ENCODE measurements at places on chromosomes 6 and 20.

- no peak for DNase-seq
Measured at GRCh38 chr20:46157076-46157592, 39.0 kb downstream of the CD40 start.

DNA sequence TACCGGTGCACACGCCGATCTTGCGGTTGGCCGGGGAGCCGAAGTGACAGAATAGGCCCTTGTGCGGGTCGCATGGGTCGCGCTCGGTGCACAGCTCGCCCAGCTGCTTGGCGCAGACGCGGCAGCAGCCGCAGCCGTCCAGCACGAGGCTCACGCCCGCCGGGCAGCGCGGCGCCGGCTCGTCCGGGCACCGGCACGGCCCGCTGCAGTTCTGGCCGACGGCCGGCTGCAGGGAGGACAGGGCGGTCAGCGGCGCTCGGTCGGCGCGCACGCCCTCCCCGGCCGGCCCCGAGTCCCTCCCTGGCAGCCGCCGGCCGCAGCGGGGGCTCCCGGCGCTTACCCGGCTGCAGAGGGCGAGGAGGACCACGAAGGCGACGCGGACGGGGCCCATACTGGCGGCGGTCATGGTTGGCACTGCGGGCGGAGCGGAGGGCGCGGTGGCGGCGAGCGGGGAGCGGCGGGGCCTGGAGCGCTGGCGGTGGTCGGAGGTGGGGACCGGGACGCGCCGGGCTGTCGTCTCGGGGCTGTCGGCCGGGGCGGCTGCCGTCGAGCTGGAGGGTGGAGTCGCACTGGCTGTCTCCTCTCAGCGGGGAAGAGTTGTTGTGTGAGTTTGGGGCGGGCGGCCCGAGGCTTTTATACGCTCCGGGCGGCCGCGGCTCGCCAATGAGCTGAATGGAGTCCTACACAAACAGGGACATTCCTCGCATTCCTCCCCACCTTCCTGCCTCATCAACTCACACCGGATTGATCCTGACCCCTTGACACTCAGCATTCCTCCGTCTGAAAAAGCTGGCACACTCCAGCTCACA is at the start of gene CCN2:
TSS of gene CCN2 (minus strand) at position 606 of the 809 bp plus-strand sequence. CDS start at position 406, 200 bp downstream.
- DNase-seq: peak; percentile 41

DNA sequence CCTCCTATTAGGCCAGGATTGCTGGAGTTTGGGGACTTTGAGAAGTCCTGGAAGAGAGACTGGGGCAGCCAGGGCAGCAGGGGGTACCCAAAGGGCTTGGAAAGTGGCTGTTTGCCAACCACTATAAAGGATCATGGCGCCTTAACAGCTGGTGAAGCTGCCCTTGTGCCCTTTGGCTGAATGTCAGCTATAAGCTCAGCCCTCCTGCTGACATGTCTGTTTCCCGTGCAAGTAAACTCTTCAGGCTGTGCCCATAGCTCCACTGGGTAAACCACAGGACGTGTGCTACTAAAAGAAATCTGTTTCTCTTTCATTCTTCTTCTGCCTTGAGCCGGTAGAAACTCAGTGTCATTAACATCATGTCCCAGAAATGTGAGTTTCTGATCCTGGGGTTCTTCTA is 97.3 kb downstream of the CAP2 start:
- DNase-seq: no peak

DNA sequence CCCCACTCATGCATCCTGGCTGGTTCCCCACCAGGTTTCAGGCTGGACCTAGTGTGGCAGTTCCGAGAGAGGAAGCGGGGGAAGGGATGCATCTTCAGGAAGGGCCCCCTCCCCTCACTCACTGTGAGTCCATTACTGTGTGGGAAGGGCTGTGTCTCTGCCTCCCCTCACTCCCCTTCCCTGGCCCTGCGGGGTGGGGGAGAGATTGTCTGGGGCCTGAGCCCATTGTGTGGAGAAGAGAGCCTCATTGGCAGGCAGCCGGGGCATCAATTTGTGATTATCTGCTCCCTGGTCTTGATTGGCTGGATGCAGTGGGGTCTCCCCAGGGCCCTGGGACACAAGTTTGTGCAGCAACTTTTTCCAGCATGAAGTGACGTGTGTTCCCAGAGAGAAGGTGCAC is 4.1 kb upstream of the MYT1 start:
- DNase-seq: no peak

DNA sequence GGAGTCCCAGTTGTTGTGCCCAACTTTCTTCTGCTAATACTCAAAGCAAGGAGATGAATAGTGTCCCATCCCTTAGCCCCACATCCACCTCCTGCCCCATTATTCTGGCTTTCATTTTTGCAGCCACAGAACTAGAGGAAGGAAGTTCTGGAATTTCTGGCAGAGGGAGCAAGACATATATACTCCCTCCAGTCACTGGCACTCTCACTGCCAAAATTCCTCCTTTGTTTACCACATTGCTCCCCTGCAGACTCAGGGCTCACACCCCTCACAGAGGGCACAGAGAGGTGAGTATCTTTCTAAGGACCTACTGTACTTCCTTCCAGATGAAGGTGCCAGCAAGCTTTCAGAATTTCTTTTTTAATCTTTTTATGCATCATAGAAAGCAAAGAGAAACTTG is 168.0 kb upstream of the ID4 start:
- DNase-seq: no peak

DNA sequence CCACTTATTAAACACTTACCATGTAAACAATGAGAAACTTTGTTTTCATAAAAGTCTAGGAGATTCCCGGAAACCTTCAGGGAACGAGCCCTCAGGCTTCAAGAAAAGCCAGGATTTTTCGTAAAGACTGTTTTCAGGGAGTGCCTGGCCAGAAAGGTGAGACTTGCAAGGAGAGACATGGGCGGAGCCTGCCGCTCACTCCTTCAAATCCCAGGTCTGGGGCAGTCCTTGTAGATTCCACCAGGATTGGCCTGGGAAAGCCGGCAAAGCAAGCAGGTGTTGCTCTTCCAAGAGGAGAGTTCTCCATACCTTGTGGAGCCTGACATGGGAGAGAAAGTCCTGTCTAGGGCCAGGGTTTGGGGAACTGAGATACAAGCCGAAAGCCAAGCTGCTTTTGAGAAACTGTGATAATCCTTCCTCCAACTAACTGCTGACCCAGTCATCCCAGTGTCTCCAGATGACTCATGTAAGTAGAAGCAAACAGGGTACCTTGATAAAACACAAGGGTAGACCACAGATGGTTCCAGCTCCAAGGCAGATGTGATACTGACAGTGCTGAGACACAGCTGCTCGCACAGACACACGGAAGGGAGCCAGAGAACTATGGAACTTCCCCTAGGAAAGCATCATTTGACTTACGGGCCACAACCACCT is 69.4 kb upstream of the NAA20 start:
- DNase-seq: no peak

Measured in globus pallidus (tissue), 1 donor.